EL (cell line): ENCODE measurements at places on chromosomes 16 and 17.

GRCh38 chr17:17568772-17569195 is 22.7 kb downstream of the PEMT start:
- peak; percentile 56 for DNase-seq

GRCh38 chr17:80884811-80885210 is 106.8 kb upstream of the CHMP6 start:
- DNase-seq = no peak

DNA sequence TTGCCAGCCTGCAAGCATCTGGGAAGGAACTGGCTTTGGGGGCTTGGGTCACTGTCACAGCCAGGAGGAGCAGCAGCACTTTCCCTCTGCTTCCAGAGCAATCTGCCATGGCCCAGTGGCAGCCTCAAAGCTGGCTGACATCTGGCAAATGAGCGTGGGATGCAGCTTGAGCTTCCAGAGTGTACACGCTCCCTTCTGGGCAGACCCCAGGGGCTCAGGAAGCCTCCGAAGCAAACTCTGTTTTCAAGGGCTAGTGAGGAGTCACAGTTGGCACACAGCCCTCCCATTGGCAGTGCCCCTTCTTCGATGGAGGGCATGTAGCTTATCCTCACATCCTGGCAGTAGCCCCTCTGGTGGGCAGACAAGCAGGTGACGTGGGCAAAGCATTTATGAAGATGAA is 249.6 kb downstream of the ENGASE start:
- DNase-seq = no peak

GRCh38 chr16:53566552-53567245 is 63.7 kb upstream of the AKTIP start:
- DNase-seq = no peak

DNA sequence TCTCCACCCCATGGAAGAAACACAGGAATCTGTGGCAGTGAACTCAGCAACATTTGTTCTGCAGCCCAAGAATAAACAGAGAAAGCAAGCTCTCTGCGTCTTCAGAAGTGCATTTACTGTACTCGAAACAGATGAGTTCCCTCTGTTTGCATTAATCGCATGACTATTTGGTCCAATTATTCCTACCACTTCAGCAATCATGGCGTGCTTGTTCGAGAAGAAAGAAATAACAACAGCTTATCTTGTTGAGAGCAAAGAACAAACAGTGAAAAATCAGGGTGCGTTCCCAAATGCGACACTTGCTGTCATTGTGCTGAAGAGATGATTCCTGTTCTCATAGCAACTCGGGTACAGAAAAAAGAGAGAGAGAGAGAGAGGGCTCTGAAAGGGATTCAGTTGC is 445.3 kb upstream of the MAF start:
- no peak for DNase-seq
